Stimulated activated CD8-positive, alpha-beta memory T cell treated with anti-CD3 and anti-CD28 coated beads, Interleukin-15, amount 100 ng/mL, for 48 hours (primary cell): ENCODE measurements at places on chromosomes 5 and 9.

DNA sequence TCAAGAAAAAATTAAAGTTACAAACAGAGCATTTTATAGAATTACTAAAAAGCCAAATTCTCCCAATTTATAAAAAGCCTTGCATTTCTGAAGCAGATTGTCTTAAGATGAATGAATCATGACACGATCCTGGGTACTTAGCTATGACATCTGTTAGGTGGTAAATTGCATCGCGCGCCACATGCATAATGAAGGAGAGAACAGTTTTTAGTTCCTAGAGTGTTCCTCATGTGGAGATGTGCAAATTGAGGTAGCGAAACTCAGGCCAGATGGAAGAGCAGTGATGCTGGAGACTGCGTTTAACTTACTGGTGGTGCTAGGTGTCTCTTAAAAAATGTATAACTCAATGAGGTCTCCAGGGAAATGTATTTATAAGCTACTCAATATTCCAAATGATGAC is 516.1 kb downstream of the EFNA5 start:
- DNase-seq = no peak

DNA sequence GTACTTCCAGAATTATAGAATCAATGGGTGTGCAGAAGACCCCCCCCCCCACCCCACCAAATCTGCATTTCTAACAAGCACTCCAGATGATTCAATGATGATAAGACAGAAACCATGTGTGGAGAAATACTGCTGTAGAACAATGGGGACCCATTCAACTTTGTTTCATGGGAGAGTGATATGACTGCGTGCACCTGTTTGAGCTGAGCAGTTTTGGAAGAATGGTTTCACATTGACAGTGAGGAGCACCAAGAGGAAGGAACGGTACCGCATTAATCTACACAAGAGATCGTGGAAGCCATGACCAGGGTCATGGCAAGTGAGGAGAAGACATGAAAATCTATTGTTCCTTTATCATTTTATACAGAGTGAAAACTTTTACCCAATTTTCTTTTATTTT is 202.7 kb downstream of the CD180 start:
- no peak for DNase-seq

- DNase-seq = no peak
Measured at GRCh38 chr5:159252195-159252594, 10.9 kb upstream of the UBLCP1 start.

GRCh38 chr9:132797861-132798659 is 80.0 kb downstream of the AK8 start:
- no peak for DNase-seq

GRCh38 chr5:75512383-75513074 is 838 bp downstream of the POLK start:
- DNase-seq = no peak

GRCh38 chr9:96447406-96447805 is 2.6 kb upstream of the HABP4 start:
- DNase-seq = no peak

GRCh38 chr5:172556262-172556661 is 84.8 kb upstream of the NEURL1B start:
- DNase-seq = no peak

DNA sequence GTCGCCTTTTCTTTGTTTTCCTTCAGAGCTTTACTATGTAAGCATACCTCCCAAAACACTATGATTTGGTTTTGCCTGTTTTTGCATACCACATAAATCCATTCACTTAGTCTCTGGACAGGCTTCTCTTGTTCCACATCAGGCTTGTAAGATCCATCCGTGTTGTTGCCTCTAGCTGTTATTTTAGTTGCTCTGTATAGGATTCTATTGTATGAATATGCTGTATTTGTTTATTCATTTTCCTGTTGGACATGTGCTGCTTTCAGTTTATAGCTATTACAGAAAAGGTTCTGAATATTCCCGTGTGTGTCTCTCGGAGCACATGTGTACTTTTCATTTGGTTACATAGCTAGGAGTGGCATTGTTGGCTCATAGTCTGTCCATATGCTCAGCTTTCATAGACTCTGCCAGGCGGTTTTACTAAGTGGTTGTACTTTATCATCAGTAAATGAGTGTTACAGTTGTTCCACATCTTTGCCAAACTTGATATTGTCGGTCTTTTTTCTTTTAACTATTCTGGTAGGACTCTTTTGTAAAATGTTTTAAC is 41.8 kb downstream of the NUP214 start:
- DNase-seq = no peak

DNA sequence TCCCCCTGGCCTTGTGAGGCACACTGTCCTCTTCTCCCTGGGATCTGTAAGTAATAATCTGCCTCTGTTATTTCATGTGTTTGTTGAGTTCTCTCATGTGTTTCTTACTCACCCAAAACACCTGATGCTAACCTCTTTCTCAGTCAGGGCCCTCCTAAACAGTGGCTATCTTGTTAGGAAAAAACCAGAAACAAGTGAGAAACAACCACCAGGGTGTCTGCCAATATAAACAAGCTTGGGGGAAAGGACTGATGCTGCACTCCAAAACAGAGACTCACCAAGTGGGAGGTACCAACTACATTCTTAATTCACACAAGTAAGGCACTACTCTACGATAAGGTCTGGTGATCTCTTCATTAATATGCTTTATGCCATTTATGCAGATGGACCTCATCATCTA is 564.4 kb downstream of the SEMA5A start:
- no peak for DNase-seq

DNA sequence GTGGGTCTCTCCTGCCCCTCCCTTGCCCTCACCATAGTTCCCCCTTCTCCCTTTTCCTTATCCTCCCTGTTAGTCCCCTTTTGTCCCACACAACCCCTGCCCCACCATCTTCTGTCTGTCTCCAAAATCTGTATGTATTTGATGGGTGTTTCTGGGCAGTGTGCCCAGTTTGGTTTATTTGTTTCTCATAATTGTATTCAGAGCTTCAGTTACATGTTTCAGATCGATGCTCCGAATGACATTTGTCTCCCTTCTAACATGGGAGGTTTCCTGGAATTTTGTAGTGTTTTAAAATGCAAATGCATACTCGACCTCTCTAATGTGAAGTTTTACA is 22.2 kb downstream of the FBXL7 start:
- no peak for DNase-seq

DNA sequence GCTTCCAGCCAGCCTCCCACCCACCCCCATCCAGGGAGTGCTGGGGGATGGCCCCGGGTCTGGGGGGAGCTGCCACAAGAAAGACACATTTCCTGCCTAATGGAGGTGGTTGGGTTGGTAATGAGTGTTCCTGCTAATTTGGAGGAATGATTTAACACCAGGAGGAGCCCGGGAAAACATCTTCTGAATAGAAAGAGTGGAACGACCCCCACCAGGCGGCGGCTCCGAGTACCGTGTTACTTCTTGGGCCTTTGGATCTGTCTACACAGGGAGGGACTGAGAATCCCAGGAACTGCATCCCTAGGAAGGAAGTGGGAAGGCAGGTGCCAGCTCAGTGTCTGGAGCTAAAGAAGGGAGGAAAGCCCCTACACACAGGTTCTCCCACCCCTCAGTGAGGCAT is 64.6 kb downstream of the TSPAN17 start:
- no peak for DNase-seq

DNA sequence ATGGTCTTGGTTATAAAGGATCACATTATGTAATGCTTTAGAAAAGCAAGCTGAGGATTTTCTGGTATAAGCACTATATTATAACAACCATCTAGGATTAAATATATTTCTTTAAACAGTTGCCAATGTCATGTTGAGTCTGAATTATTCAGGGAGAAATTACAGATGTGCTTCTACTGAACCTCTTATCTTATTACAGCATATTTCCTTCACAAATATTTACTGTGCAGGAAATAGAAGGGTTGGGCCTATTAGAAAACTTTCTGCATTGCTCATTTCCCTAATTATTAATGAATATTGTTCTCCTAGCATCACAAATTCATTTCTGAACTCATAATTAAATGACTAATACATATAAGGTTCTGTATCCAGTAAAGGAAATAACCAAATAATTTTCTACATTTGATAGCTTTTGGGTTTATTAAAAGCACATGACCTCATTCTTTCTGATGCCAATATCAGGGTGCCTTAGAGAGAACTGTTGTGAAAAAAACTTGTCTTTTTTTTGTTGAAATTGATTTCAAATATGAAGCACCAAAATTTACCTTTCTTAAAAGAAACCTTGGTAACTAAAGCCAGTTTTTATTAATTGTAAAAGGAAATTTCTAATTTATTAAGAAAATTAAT is 476.8 kb upstream of the PTGER4 start:
- no peak for DNase-seq

GRCh38 chr5:181215997-181216989 is 6.8 kb upstream of the TRIM41 start:
- DNase-seq = no peak

DNA sequence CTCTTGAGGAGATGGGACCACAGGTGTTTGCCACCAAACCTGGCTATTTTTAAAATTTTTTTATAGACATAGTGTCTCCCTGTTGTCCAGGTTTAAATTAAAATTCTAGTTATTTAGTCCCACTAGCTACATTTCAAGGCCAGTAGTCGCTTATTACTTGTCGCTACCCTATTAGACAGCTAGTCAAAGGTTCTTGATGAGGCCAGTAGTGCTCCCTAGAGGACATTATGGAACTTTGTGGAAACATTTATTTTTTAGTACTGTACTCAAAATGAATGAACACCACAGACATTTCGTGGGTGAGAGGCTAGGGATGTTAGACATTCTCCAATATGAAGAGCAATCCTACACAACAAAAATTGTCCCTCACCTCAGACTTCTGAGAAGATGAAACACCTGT is 14.4 kb upstream of the GRXCR2 start:
- DNase-seq = no peak

DNA sequence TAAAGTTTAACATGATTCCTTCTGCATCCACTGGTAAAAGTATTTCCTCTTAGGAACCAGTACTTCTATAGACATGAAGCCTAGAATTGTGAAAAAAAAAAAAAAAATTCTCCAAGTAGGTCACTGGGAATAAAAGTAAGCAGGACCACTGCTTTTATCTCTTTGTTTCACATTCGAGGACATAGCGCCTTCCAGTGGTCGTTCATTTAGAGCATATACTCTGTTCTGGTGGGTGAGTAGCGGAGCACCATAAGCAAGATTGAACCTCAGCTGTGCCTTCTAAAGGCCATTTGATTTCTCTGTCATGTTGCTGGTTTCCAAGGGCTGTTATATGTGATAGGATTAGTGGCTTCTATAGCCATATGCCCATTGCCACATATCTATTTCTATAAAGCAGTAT is 393.1 kb downstream of the TMEM232 start:
- DNase-seq = no peak

GRCh38 chr5:6728011-6728794 is 15.0 kb downstream of the TENT4A start:
- no peak for DNase-seq

DNA sequence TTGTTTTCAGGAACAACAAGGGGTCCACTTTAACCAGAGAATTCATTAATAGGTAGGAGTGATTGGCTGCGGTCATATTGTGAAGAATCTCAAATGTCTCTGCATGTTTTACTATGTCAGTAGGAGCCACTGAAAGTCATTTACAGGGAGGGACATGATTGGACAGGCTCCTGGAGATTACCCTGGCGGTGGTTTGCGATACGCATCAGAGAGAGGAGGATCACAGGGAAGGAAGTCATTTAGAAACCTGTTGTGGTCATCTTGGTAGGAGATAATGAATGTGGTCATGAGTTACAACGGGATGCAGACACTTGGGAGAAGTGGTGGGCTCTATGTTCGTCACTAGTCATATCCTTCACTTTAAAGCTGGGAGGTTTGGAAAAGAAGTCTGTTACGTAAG is 262.8 kb downstream of the FAM114A2 start:
- DNase-seq = no peak

GRCh38 chr5:84202136-84202535 is 182.5 kb downstream of the EDIL3 start:
- DNase-seq = no peak

DNA sequence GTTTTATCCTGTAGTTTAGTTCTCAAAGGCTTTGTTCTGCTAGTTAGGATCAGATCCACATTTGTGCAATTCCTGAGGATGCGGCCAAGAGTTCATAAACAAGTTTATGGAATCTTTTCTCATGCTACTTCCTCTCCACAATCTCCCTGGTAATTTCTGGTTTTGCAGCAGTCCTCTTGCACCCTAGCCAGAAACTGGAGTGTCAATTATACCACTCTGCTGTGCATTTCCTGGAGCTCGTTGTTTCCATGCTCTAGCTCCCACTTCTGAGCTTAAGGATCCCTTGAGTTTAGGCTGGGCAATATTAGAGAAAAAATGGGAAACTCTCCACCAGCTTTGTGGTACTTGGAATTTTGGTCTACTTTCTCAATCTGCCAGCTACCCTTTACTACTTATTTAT is 474.7 kb downstream of the DIRAS2 start:
- no peak for DNase-seq

- no peak for DNase-seq
Measured at GRCh38 chr9:13862654-13863053, 451.3 kb downstream of the NFIB start.

- no peak for DNase-seq
Measured at GRCh38 chr5:135117590-135117989, 83.6 kb upstream of the PITX1 start.

DNA sequence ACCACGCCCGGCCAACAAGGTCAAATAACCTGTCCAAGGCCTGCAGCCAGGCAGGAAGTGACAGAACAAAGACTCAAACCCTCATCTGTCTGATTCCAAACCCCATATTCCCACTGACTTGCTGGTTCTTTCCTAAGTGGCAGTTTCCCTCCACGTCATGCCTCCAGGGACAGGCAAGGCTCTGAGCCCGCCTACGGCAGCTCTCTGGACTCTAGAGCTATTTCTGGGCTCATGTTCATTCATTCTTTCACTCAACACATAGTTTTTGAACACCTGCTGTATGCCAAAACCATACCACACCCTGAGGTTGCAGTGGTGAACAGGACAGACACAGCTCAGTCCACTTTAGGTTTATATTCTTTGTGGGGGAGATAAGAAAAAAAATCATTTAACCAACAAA is 5.2 kb upstream of the FBP1 start:
- DNase-seq = no peak

DNA sequence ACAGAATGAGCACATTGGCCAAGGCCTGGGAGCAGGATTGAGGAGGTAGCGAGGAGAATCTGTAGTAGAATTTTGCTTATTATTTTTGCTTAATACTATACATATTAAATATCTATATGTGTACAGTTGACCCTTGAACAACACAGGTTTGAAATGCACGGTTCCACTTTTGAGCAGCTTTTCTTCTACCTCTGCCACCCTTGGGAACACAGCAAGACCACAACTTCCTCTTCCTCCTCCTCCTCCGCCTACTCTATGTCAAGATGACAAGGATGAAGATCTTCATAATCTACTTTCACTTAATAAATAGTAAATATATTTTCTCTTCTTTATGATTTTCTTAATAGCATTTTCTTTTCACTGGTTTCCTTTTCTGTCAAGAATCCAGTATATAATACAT is 541.4 kb downstream of the KCTD16 start:
- DNase-seq = no peak

GRCh38 chr5:136230176-136230575 is 37.2 kb upstream of the SMIM32 start:
- no peak for DNase-seq
